ENCODE measurements at places on chromosomes 4 and X.

DNA sequence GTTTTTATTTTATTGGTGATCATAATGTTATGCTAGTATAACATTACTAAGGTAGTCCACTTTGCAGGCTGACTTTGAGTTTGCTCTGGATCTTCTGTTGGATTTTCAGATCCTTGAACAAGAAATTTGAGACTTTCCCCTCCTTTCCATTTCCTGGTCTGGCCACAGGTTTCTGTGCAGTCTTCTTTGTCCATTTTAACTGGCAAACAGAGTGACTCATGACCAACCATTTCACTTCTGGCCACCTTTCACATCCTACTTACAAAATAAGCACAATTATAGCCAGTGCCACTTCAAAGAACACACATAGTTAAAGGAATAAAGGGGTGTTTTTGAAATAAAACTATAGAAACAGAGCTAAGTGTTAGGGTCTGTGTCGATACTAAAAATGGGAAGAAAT, 8.4 kb downstream of the ANK2 start:
- DNase-seq, result no peak

- no peak for DNase-seq
Observed at GRCh38 chrX:31093639-31093975, 21.8 kb upstream of the FTHL17 start.

DNA sequence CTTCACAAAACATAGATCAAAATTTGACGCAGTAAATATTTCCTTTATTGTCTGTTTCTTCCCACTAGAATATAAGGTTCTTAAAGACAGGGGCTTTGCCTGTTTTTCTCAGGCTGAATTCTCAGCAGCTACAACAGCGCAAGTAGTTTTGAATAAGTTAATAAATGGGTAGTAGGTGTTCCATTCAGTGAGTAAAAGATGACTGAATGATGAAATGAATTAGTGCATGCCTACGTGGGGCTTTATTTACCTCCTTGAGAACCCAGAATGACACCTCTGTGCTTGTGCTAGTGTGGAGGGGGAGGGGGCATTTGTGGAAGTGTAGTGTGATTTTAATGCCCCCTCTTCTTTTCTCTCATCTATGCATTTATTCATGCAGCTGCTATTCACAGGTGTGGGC, 278.9 kb downstream of the FBXW7 start:
- DNase-seq, result no peak

GRCh38 chrX:151984328-151984727, 9.9 kb upstream of the GABRE start:
- DNase-seq, result no peak

DNA sequence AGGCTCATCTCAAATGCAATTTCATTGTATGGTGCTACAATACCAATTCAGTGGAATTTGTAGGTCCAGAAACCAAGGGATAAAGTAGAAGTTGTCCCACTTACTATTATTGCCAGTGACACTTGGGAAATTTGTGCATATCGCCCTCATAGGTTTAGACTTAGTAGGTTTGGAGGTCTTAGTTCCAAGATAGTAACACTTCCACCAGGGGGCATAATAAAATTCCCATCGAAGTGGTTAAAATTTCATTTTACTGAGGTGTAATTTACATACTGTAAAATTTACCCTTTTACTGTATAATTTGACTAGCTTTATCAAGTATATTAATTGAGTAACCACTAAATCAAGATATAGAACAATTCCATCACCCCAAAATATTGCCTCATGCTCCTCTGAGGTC, 174.6 kb downstream of the INPP4B start:
- DNase-seq, result no peak

DNA sequence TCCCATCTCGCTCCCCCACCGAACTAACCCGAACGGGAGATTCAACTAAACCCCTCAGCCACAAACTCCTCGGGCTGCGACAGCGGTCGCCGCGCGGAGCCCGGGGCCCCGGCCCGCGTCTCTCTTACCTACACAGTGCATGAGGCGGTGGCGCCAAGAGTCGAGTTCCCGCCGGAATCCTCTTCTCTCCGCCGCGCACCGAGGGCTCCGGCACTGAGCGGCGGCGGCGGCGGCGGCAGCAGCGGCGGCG, 160 bp downstream of the LCORL start:
- DNase-seq, result no peak
